ENCODE measurements at places on chromosomes 16 and 17.

GRCh38 chr16:69762814-69763598 lies 874 bp downstream of the WWP2 start:
- no peak for DNase-seq

DNA sequence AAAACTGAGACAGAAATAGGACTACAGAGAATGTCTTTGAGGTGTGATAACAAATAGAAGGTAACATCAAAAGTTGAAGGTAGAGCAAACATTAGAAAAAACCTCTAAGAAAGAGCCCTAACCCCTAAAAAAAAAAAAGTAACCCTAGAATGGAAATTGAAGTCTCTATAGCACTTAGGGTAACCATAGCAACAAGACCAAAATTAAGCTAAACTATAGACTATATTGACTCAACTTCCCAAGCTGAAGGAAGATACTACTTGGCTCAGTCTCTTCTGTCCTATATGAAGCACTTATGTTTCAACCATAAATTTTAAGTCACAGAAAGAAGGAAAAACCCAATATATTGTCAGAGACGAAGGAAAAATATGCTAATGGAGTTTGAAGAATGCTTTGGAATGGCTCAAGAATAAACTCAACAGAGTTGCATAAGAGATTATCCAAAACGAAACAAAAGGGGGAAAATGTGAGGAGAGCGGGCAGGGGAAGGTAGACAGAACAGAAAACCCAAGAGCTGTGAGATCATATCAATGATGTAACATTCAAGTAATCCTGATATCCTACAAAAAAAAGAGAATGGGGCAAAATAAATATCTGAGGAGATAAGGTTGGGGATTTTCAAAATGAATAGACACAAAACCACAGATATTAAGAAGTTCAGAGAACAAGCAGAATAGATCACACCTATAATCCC lies 88.4 kb downstream of the USP32 start:
- DNase-seq, result no peak

- DNase-seq, result no peak
Observed at GRCh38 chr17:2911035-2911754, 115.0 kb downstream of the RAP1GAP2 start.

GRCh38 chr16:73378471-73378870 lies 330.5 kb upstream of the ZFHX3 start:
- no peak for DNase-seq

GRCh38 chr16:12132290-12132689 lies 155.8 kb downstream of the SNX29 start:
- DNase-seq, result no peak

- DNase-seq, result no peak
Observed at GRCh38 chr17:59764292-59764741, 56.9 kb downstream of the VMP1 start.

GRCh38 chr17:35404360-35404759 lies 27.9 kb downstream of the SLFN12 start:
- DNase-seq, result no peak

- no peak for DNase-seq
Observed at GRCh38 chr17:12545877-12546513, 119.7 kb upstream of the MYOCD start.

DNA sequence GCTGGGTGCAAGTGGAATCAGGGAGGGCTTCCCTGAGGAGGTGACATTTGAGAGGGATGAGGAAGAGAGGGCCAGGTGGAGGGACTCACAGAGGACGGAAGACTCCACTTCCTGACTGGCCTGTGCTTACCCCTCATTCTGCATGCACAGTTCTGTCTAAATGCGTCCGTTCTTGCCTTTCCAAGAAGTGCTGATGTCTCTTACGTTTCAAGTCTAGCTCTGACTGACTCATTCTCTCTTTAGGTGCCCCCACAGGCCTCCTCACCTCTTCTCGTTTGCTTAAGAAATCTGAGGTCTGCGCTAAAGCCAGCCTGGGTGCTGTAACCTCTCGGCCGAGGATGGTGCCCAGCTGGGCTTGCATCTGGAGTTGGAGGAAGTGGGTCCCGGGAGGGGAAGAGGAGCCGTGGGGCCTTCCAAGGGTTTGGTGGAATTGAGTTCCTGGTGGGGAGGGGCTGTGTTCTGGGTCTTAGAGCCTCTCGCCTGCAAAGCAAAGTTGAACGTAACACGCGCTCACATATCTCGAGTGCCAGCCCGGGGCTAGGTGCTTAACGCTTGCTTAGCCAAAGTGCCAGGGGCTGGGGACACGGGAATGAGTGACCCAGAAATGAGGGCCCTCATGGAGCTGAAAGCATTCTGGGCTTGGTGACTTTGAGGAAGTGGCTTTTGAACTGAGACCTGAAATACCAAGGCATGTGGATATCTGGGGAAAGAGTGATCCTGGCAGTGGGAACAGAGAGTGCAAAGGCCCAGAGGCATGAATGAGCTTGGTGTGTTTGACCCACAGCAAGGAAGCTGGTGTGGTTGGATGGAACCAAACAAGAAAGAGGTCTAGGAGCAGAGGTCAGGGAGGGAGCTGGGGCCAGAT lies 4.8 kb downstream of the IL4R start:
- DNase-seq, result peak; percentile 57

DNA sequence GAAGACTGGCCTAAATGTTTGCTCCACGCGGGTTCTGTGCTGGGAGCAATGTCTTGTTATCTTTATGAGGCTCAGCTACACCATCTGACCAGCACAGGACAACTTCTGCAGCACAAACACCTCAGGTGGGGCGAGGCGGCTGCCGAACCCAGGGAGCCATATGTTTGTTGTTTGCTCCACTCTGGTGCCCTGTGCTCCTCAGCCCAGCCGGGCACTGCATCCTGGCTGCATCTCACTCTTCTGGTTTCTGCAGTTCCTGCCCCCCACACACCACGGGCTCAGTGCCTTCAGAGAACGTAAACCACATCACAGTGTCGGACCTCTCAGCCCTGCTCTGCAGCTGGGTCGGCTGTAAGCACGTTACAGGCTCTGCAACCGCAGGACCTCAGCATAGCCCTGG lies 32.4 kb downstream of the MXRA7 start:
- DNase-seq, result no peak

GRCh38 chr16:27843800-27844199 lies 219.7 kb downstream of the GSG1L start:
- DNase-seq, result no peak

Data from stimulated activated CD4-positive, alpha-beta T cell treated with anti-CD3 and anti-CD28 coated beads, Interleukin-15, amount 100 ng/mL, for 48 hours (primary cell).